ENCODE measurements at places on chromosomes 16 and 17. TPM values are rescaled to one million over a fixed set of nuclear protein-coding genes. Genes with fewer than 3 reads are reported as not detected.
A peak's percentile ranks its signal among the peaks of the same experiment; 100 is the strongest.

GRCh38 chr17:67836205-67836987 lies 11.1 kb downstream of the BPTF start:
- DNase-seq, result peak; percentile 15

- no peak for DNase-seq
Measured at GRCh38 chr16:88633684-88634140, 4.7 kb upstream of the IL17C start.

DNA sequence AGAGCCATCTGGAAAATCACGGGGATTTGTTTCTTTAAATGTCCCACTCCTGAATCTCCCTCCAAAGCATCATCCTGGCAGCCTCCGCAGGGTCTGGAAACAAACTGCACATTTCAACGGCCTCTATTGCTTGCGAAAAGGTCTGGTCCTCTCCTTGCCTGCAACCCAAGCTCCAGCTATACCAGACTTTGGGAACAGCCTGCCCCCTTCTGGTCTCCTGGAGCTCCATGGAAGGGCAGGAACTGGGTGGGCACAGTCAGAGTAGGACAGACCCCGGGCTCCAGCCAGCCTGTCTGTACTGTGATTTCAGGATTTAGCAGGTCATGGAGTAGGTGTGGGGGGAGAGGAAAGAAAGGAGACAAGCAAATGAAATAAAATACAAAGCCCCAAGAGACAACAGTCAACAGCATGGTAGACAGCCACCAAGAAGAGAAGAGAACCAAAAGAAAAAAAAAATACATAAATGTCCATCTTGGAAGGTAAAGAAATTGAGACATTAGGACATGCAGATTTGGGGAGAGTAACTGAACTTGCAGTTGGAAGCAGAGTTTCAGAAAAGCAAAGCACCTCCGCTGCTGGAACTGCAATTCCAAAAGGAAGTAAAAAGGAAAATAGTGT lies 2.7 kb downstream of the XYLT1 start:
- DNase-seq, result no peak

DNA sequence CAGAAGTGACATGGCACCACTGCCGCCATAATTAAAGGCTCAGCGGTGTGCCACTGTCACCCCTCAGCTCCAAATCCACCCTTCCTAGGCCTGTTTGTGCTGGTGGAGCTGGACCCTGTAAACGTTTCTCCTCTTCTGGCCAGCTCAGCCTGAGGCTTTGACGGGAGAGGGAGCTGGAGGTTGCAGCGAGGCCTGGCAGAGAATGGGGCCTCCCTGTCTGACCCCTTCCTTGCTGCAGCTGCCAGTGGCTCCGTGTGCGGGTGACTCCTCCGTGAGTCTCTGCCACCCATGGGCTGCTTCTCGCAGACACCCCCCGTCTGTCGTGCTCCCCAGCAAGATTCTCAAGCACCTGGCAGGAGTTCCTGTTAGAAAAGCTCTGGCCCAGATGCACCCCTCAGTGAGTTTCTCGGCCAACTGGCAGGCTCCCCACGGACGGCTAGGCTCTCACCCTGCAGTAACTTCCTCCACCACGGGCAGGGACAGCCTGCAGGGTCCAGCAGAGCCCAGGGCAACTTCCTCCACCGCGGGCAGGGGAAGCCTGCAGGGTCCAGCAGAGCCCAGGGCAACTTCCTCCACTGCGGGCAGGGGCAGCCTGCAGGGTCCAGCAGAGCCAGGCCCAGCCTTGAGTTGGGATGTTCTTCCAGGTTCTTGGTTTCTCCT lies 4.7 kb upstream of the CHMP6 start:
- DNase-seq, result no peak

GRCh38 chr16:16096121-16096857 lies 127.0 kb downstream of the ABCC6 start:
- DNase-seq, result peak; percentile 79

DNA sequence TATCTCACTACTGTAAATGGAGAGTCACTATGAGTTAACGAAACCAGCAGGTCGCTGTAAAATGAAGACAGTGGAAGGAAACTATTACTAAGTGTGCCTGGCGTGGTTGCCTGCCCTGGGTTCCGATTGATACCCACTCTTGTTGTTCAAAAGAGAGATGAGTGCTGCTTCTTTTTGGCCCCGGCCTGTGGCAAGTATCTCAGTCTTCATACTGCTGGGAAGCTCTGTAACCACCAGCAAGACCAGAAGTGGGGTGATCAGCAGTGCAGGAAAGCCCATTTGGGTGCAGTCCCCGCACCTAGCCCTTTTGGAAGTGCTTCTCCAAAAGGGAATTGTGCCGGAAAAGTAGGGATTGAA lies 104.5 kb downstream of the SNX29 start:
- DNase-seq, result no peak

Gene AGRP
- polyA plus RNA-seq, result not detected

Gene HCRT
- not detected for polyA plus RNA-seq

Gene PRSS33
- polyA plus RNA-seq, result not detected

Gene CD300LG
- not detected for polyA plus RNA-seq

Gene KRTAP9-2
- not detected for polyA plus RNA-seq
